ENCODE measurements at places on chromosomes 1 and 21. TPM values are rescaled to one million over a fixed set of nuclear protein-coding genes. Genes with fewer than 3 reads are reported as not detected.

The TNFSF18 gene
- not detected for total RNA-seq

DNA sequence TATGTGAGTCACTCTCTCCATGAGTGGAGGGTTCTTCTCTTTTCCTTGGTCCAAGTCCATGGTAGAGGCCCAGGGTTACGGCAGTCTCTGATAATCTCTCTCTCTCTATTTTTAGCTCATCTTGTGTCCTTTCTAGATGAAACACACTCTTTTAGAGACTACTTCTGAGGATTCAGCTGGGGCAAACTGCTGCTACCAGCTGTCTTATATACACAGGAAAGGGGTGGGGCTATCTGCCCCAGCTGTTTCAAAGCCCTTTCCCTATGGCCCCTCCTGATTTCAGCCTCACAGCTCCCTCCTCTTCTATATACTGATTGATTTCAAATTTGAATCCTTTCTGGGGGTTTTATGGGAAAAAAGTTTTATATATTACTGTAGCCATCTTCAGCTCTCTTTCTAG, 324.8 kb downstream of the RWDD3 start:
- no peak for DNase-seq

- DNase-seq = no peak
These were observed 67.9 kb upstream of the ARID1A start for GRCh38 chr1:26627954-26628353.

DNA sequence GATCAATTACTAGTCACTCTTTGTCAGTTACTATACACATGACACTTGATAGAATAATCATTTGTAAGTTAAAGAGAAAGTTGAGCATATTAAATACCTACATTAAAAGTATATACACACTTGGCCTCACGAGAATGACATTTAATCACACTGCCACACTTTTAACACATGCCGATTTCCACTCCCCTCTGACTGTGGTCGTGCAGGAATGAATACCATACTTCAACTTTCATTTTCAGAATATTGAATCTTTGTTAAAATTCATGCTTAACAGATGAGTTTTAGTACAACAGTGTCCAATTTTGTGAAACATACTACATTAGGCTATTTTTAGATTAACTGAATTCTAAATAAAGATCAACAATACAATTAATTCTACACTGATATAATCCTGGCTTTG, 78.2 kb upstream of the SDC3 start:
- DNase-seq = no peak

GRCh38 chr1:83131692-83131955, 867.3 kb downstream of the TTLL7 start:
- DNase-seq = no peak

The KCND3 gene
- 0.81 TPM for total RNA-seq

DNA sequence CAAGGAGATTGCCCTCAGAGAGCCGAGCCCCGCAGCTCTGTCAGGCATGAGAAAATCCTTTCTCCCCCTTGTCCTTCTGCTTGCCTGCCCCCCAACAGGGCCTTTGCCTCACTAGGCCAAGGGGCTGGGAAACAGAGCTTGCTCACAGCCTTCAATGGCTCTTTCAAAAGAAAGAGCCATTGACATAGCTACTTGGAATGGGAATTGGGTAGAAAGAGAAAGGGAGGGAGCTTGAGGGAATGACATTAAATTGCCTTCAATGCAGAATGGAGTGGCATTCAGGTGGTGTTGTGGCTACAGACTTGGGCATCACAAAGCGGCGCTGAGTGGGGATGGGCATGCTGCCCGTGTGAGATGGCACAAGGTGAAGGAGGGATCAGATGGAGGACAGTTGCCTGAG, 13.2 kb downstream of the SYT11 start:
- no peak for DNase-seq

GRCh38 chr1:147673406-147673805, 3.1 kb upstream of the ACP6 start:
- DNase-seq = no peak
